HL-60 (cell line): ENCODE measurements at places on chromosomes 6 and 20.
A peak's percentile ranks its signal among the peaks of the same experiment; 100 is the strongest.

DNA sequence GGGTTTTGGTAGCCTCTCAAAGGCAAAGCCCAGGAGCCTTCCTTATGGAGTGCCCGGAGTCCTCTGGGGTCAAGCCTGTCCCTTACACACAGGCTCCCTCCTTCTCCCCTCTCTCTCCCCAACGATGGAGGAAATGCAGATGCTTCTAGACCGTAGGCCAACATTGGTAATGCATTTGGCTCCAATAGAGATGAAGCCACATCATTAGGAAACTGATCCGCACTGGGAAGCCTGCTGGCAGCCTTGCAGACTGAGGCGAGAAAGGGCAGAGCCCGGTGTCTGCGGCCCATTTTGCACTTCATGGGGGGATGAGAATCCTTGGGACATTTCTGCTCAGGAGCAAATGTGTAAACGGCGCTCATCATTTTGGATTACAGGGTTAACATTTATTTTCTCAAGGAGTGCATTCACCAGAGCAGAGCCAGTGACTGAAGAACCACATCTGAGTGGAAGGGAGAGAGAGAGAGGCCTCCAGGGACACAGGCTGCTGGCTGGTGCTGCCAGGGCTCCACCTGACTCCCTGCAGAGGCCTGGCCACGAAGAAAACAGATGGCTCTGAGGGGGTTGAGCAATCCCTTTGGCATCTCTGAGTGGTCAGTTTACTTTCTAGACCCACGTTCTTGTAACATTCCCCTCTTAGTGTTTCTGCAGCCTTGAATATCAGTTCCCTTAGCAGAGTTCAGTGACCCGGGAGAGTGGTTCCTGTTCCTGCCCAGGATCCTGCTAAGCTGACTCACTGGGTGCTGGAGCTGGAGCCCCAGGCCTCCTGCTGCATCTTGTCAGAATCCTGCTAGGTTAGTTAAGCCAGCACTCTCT, 4.4 kb upstream of the CST3 start:
- peak; percentile 92 for DNase-seq

- no peak for DNase-seq
These were observed 111.1 kb downstream of the DLL1 start for GRCh38 chr6:170179616-170180324.

DNA sequence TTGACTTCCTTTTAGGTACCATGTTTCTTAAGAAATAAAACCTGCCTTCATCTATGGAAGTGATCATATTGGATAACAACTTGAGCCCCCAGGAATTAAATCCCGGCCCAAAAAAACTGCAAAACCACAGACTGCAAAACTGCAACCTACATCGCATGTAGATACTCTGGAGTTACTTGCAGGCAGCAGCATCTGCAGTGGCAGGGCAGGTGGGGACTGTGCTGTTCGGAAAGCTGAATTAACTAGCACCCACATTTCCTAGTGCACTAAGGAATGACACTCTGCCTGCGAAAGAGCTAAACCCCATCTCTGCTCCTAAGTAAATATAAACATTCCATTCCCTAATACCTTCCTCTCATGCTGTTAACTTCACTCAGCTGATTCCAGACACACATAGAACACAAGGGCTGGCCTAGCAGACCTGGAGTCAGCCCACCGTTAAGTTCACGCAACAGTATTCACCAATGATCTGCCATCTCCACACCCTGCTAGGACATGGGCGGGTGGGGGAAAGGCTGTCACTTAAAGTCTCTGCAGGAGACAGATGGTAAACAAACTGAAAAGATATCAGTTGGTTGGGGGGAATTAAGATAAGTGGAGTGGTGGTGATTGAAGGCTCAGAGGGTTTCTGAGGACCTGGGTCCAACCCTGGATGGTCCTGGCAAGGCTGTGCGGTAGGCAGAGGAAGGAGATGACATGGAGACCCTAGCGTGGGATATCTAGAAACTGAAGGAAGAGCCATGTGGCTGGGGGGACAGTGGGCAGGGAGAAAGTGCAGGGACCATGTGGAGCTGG, 128.4 kb downstream of the SYCP2 start:
- DNase-seq = no peak

- peak; percentile 92 for DNase-seq
These were observed 109.6 kb downstream of the RTN4IP1 start for GRCh38 chr6:106519460-106520394.

- peak; percentile 76 for DNase-seq
These were observed at the start of gene PRRC2A for GRCh38 chr6:31620586-31621319. Gene PRRC2A (plus strand): TSS chr6:31620715. CDS start chr6:31622790, 2,075 bp downstream.

DNA sequence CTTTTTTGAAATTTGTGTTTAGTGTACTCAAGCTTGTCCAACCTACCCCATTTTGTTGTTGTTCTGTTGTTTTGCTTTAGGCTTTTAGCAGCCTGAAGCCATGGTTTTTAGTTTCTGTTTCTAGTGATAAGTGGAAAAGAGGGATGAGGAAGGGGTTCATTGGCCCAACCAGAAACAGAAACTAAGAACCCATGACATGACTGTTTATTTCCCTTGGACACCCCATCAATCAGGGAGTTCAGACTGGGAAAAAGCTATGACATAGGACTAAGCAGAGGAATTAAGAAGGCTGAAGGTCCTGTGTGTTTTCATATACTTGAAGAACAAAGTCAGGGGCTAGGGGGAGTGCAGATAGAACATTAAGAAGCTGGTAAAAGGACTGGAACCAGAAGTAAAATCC, 194.5 kb upstream of the THEMIS start:
- no peak for DNase-seq

DNA sequence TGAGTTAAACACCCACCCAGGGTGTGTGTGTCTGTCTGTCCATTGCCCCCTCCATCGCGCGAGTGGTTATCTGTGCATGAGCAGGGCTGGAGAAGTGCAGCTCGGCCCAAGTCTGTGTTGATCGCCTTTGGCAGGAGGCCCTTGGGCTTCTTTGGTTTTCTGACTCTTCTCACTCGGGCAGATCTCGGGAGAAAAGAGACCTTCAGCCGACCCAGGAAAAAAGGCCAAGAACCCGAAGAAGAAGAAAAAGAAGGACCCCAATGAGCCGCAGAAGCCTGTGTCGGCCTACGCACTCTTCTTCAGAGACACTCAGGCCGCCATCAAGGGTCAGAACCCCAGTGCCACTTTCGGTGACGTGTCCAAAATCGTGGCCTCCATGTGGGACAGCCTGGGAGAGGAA, 132.9 kb downstream of the JPH2 start:
- no peak for DNase-seq

- no peak for DNase-seq
These were observed 71.8 kb downstream of the ALDH8A1 start for GRCh38 chr6:134878136-134878535.

GRCh38 chr6:147382945-147383554, 125.4 kb upstream of the SAMD5 start:
- DNase-seq = no peak

DNA sequence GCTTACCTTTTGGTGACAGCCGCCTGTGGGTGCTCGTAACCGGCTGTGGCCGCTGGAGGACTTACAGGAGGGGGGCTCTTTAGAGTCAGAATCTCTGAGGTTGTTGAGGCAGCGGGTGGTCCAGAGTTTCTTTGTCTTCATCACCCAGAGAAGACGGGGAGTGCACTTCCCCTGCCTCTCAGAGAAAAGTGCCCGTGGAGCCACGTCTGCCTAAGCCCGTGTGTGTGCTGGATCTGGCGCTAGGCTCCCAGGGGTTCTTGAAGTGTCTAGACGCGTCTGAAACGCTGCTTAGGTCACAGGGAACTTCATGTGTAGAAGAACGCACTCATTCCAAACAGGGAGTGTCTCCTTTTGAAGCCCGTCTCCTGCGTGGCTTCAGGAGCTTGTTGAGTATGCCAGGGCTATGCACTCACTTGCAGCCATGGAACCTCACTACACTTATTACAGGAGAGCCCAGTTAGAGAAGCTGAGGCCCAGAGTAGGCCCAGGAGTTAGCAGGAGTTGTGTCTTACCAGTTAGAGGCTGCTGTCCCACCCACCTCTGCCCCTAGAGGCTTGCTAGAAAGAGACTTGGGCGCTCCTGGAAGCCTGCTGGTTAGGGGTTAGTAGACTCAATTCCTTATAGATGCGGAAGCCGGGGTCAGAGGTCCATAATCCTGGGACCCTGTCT, 1.3 kb downstream of the LSM14B start:
- peak; percentile 20 for DNase-seq

GRCh38 chr6:6560909-6561308, 27.6 kb upstream of the LY86 start:
- no peak for DNase-seq

DNA sequence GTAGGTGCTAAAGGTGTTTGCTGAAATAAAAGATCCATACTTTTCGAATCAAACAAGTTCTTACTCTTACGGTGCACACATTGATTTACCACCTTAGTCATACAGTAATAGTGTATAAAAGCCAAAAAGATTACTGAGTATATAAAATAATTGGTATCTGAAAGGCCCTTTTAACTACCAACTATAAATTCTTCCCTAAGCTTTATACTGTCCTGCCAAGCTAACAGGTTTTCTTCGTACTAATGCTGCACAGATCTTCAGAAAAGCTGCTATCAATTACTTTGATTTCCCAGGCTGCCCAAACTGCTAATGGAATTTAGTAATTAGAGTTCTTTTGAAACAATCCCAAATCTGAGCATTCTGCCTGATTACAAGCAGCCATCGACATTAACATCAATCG, 97.5 kb downstream of the PRKN start:
- no peak for DNase-seq

GRCh38 chr20:22282696-22283095, 301.7 kb downstream of the FOXA2 start:
- no peak for DNase-seq

GRCh38 chr6:147065786-147066185, 138.4 kb upstream of the STXBP5 start:
- DNase-seq = no peak

DNA sequence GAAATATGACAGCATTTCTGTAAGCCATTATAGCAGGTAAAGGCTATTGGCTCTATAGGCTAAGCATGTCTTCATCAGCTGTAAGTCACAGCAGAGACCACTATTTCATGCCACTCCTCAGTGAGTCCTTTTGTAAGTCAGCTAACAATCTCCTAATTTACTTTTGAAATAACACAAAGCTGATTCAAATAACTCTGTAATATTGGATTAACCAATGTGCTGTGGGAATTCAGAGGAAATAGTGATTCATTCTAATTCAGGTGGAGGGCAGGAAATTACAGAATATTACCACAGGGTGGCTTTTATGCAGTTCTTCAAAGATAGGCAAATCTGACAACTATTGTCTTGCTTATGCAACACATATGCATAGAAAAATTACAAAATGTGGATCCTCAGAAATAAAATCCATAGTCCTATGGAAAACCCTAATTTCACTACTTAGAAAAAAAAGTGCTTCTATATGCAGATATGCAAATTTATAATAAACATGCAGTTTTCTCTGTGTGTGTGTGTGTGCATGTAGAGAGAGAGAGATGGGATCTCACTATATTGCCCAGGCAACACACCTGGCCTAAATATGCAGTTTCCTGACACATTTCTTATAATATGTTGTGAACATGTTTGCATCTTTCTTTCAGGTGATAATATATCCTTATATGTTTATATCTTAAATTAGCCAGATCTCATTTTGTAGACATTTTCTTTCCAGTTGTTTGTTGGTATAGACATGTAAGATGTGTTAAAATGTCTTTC, 4.8 kb upstream of the SMIM28 start:
- no peak for DNase-seq
